Lung (tissue), 17 donors: ENCODE measurements at places on chromosomes 5 and 9.

- DNase-seq, result no peak
Observed at GRCh38 chr5:120706877-120707276, 242.8 kb downstream of the PRR16 start.

GRCh38 chr9:38359297-38359653 is 33.2 kb upstream of the ALDH1B1 start:
- DNase-seq, result no peak

DNA sequence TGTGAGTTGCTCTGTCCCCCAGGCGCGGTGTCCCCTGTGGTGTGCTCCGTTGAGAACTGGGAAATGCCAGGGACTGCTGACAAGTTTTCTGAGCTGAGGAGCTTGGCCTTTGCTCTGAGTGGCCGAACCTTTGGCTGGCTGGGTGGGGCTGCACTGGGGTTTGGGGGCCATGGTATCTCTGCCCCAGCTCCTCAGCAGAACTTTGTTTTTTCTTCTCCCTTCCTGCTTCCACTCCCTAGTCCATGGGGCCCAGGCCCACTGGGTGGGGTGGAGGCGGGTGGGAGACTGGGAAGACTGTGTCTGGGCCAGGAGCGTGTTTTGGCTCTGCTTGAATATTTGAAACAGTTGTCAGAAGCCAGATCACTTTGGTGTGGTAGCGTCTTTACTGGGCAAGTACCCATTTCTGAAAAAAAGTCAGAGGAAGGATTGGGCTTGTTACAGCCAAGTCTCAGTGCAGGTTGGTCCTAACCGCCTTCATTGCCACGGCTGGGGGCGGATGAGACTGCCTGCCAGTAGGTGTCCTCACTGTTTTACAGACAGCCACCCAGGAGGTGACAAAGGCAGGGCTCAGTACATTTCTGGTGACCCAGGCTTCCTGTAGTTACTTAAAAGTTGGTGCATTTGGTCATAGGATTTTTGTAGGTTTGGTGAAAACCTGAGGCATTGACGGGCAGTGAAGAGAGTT is 92.7 kb downstream of the DAB2IP start:
- DNase-seq, result peak; percentile 62

- no peak for DNase-seq
Observed at GRCh38 chr9:35110327-35110761, 5.3 kb downstream of the ATOSB start.

DNA sequence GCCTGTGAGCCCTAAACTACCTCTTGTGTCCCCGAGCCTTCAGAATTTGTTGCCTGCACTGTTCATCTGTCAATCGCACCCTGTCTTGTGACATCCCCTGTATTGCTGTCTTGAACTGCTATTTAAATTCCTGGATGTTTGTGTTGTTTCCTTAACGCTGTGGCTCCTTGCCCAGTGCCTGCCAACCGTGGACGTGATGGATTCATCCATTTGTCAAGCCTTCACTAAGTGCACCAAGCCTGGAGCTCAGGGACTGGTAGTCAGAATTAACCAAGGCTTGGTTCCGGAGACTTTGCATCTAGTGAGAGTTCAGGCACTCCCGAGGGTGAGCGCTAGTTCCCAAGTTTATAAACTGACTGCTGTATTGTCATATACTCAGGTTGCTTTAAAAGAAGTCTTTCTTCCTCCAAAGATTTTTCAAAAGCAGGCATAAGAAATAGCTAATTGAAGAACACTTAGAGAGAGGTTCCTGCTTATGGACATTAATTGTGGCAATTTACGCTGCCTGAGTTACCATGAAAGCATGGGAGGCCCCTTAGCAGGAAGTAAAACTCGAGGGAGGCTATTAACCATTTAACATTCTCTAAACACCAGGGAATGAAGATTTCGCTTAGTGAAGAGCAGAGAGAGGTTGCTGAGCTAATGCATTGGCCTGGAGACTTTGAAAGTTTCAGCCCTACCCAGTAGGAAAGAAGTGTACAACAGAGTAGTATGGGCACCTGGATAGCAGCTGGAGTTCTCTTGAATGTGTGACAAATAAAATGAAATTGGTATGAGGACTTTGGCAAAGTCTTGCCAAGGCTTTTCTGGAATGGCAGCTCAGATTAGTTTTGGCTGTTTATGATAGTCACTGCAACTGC is 29.0 kb downstream of the RGS3 start:
- DNase-seq, result peak; percentile 58

DNA sequence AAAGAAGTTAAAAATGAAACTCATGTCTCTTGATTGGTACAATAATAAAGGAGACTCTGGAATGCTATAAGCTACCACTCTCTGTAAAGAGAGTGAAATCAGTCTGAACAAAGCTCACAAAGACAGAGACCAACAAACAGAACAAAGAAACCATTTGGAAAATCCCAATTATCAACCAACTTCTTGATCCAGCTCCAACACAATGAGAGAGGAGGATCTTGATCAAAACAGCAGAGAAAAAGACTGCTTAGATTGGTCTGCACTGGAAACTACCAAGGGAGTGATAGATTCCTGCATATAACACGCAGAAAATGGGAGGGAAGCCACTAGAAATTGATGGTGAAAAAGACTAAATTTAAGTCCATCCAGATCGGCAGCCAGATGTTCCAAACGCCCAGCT is 23.1 kb upstream of the RNF38 start:
- DNase-seq, result no peak
